ENCODE measurements at places on chromosomes 1 and 21.

DNA sequence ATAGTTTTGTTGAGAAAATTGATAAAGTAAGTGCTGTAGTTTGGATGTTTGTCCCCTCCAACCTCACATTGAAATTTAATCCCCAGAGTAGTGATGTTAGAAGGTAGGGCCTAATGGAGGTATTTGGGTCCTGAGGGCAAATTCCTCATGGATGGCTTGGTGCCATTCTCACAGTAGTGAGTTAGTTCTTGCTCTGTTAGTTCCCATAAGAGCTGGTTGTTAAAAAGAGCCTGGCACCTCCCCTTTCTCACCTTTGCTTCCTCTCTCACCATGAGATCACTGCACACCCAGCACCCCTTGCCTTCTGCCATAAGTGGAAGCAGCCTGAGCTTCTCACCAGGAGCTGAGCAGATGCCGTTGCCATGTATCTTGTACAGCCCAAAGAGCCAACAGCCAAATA lies 354.8 kb upstream of the NFIA start:
- peaks cover 11% of the 10 kb centered on the region for H3K27me3 ChIP-seq
- DNase-seq: no peak
- H3K4me1 ChIP-seq: peaks cover 5% of the 10 kb centered on the region
- H3K4me3 ChIP-seq: no peak overlapping the region
- H3K36me3 ChIP-seq: no peaks in the 10 kb centered on the region

GRCh38 chr1:86701731-86702130 lies 2.6 kb upstream of the SH3GLB1 start:
- H3K4me1 ChIP-seq: peaks cover 17% of the 10 kb centered on the region
- peaks cover 3% of the 10 kb centered on the region for H3K27me3 ChIP-seq
- no peak overlapping the region for H3K27ac ChIP-seq
- H3K4me3 ChIP-seq: no peak overlapping the region
- no peak for DNase-seq

DNA sequence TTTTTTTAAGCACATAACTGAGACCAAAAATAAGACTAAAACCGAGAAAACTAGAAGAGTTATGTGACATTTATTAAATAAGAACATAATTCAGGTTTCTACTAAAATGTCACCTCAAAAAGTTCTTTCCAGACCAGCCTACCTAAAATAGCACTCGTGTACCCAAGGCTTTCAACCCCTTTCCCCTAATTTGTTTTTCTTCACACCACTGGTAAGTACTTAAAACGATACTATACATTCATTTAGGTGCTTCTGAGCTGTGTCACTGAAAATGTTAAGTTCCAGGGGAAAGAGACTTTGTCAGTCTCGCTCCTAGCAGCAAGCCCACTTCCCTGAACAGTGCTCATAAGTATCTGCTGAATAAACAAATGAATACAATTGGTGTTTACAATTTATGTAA lies 6.8 kb downstream of the RRAGC start:
- H3K27me3 ChIP-seq: no peaks in the 10 kb centered on the region
- H3K27ac ChIP-seq: no peak overlapping the region
- H3K4me1 ChIP-seq: peaks cover 19% of the 10 kb centered on the region
- no peak overlapping the region for H3K4me3 ChIP-seq
- no peak for DNase-seq

DNA sequence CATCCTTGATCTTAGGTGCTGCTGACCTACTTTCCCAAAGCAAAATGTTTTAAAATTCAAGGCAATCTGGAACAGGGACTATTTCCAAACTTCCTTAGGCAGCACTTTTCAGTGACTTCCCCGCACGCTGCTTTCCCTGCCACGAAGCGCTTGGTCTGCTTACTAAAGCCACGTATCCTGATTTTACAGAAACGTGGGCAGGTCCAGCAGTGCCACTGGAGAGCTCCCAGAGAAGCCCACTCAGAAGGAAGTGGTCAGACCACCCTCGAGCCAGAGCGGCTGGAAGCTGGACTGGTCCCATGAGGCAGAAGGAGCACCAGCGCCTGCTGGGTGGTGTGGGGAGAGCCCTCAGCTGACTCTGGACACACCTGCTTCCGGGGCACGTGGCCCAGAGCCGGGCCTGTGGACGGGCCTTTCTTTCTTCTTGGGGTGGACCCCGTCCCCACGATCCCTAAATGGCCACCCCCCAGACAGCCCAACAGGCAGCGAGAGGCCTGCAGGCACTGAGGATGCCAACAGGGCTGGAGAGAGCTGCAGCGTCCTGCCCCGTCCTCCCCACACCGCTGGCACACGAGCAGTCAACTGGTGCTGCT lies 23.2 kb downstream of the PTTG1IP start:
- peaks cover 38% of the 10 kb centered on the region for H3K36me3 ChIP-seq
- H3K4me3 ChIP-seq: no peak overlapping the region
- peaks cover 15% of the 10 kb centered on the region for H3K4me1 ChIP-seq
- DNase-seq: no peak
- H3K27me3 ChIP-seq: no peaks in the 10 kb centered on the region

- DNase-seq: peak; percentile 79
- H3K27ac ChIP-seq: peak overlapping the region; percentile 58
- peaks cover 55% of the 10 kb centered on the region for H3K4me1 ChIP-seq
- H3K4me3 ChIP-seq: no peak overlapping the region
- H3K27me3 ChIP-seq: no peaks in the 10 kb centered on the region
Measured at GRCh38 chr1:12480748-12481362, 137.2 kb downstream of the DHRS3 start.

DNA sequence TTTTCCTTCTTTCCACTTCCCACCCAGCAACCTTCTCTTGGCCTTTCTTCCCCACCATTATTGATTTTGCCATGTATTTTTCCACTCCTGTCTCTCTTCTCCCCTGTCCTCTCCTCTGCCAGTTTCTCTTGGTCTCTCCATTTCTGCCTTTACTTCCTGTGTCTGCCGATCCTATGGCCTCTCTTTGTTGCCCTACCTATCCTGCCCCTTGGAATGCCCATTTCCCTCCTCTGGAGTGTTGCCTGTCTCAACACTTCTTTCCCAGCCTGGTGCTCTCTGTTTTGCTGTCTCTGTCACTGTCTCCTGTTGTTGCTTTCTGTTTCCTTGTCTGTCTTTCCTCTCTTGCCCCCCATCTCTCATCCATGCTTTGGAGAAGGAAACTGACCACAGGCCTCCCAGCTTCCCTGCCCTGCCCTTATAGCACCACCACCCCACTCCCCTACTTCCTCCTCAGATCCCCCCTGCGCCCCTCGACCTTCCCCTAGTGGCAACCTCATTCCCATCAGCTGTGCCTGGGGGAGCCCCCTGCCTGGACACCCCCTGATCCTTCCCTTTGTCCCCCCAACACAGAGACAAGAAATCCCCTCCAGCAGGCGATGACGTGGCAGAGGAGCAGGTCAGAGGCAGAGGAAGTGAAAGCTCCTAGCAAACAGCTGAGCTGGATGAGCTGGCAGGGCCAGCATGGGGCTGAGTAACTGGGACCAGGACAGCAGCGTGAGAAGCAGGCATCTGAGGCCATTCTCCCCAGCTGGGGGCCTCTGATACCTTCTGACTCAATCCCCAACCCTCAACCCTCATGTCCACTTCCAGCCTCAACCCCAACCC lies 6.6 kb upstream of the ETV3L start:
- peak overlapping the region; percentile 80 for H3K27ac ChIP-seq
- no peaks in the 10 kb centered on the region for H3K36me3 ChIP-seq
- no peak overlapping the region for H3K4me3 ChIP-seq
- H3K27me3 ChIP-seq: no peaks in the 10 kb centered on the region
- H3K4me1 ChIP-seq: peaks cover 13% of the 10 kb centered on the region
- DNase-seq: no peak

- H3K4me1 ChIP-seq: no peaks in the 10 kb centered on the region
- H3K27me3 ChIP-seq: no peaks in the 10 kb centered on the region
- no peak for DNase-seq
- no peak overlapping the region for H3K4me3 ChIP-seq
- no peak overlapping the region for H3K27ac ChIP-seq
- no peaks in the 10 kb centered on the region for H3K36me3 ChIP-seq
Measured at GRCh38 chr1:165218731-165219130, 137.8 kb downstream of the LMX1A start.

- no peak overlapping the region for H3K4me3 ChIP-seq
- H3K36me3 ChIP-seq: no peaks in the 10 kb centered on the region
- H3K27ac ChIP-seq: no peak overlapping the region
- no peaks in the 10 kb centered on the region for H3K27me3 ChIP-seq
- DNase-seq: peak; percentile 63
Measured at GRCh38 chr1:53629101-53629691, 109.8 kb downstream of the GLIS1 start.

DNA sequence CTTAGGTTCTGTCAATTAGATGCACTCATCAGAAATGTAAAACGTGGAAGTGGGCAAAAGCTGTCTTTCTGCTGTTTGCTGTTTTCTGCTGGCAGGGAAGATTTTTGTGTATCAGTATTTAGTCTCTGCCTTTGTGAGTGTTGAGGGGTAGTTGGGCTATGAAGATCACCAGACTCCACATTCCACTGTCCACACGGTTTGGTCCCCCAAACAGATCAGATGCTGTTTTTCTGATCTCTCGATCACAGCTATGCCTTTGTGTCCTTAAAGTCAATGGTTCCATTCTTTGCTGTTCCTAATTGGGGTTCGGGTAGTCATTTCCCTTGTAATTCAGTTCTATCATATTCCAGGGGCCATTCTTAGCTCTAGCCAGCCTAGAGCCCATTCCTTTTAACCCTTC lies 27.0 kb upstream of the NPL start:
- H3K27ac ChIP-seq: no peak overlapping the region
- H3K36me3 ChIP-seq: no peaks in the 10 kb centered on the region
- DNase-seq: no peak
- peaks cover 10% of the 10 kb centered on the region for H3K4me1 ChIP-seq

- peak overlapping the region; percentile 65 for H3K27ac ChIP-seq
- H3K4me1 ChIP-seq: peaks cover 35% of the 10 kb centered on the region
- no peaks in the 10 kb centered on the region for H3K36me3 ChIP-seq
Measured at GRCh38 chr1:30816211-30817076, 58.9 kb upstream of the LAPTM5 start.

GRCh38 chr1:174197088-174197487 lies 37.8 kb downstream of the RABGAP1L start:
- H3K27me3 ChIP-seq: no peaks in the 10 kb centered on the region
- peaks cover under 1% of the 10 kb centered on the region for H3K4me1 ChIP-seq
- no peak overlapping the region for H3K4me3 ChIP-seq
- DNase-seq: no peak
- H3K36me3 ChIP-seq: peaks cover 3% of the 10 kb centered on the region

DNA sequence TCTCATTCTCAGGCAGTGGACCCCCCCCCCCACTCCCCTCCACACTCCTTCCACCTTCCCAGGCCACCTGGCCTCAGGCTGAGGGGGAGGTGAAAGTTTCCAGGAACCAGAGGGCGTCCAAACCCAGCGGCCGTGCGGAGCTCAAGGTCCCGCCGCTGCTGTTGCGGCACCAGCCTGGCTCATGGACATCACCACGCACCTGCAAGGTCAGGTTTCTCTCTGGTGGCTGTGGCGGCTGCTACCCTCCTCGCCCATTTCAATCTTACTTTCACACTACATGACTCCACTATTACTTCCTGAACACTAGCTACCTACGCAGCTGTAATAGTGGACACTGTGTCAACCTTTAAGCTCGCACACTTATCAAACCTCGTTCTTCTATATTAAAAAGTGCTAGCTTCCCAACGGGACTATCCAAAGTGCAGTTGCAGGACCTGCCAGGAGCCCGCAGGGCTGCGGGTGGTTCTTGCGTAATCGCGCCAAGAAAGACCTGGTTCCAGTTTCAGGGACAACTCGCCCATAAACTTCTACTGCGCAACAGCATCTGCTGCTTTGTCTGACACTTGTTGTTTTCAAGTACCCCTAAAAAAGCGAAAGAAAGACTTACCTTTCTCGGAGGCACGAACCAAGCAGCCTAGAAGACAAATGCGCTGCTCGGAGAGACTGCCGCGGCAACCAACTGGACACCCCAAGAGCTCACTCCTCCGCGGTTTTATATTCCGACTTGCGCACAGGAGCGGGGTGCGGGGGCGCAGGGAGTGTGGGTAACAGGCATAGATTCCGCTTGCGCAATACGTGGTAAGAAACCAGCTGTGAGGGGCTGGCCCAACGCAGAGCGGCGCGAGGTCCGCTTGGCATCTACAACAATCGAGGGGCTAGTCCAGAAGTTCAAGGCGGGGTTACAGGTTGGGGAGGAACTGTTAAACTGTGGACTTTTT lies at the start of gene DIRAS3:
Gene DIRAS3, minus strand, starts transcription at position 687 of the 938 bp plus-strand sequence. CDS start 3,330 bp downstream, outside the sequence.
- peaks cover 8% of the 10 kb centered on the region for H3K36me3 ChIP-seq
- peaks cover 3% of the 10 kb centered on the region for H3K27me3 ChIP-seq
- H3K27ac ChIP-seq: no peak within 1 kb of the TSS
- peaks cover 2% of the 10 kb centered on the region for H3K4me1 ChIP-seq
- DNase-seq: no peak

DNA sequence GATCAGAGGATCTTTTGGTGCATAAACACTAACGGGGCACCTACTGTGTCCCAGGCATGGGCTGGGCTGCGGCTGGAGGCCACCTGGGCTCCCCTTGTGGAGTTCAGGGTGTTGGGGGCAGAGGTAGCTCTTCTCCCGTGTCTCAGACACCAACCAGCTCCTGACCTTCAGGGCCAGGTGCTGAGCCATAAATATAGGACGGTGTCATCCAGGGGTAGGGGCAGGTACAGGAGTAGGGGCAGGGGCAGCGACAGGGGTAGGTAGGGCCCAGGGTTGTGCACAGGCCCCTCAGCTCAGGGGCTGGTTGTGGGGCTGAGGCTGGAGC lies 18.0 kb upstream of the LRRC3 start:
- no peak overlapping the region for H3K4me3 ChIP-seq
- H3K36me3 ChIP-seq: no peaks in the 10 kb centered on the region
- no peak overlapping the region for H3K27ac ChIP-seq
- H3K4me1 ChIP-seq: no peaks in the 10 kb centered on the region

DNA sequence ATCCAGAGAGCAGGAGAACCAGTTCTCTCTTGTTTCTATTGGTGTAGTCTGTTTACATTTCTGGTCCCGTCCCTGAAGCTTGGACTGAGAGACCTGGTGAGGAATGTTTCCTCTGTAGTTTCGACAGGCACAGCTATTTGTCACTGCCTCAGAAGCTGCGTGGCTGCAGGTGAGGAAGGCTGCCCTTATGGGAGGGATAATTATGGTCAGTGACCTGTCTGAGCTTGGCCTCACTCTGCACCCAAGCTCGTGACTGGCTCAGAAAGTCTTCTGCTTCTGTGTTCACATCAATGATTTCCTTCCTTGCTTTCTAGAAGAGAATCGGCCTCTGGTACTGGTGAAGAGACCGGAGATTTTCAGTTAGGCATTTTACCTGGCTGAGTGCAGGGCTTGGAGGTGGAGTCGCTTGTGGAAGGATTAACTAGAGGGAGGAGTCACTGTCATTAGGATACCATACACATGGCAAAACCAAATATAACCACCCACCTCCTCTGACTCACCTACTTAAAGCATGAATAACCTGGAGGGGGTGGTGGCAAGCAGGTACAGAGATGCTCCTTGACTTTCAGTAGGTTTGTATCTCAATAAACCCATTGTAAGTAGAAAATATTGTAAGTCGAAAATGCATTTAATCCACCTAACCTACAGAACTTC lies 19.9 kb upstream of the WDR26 start:
- H3K27ac ChIP-seq: peak overlapping the region; percentile 23
- H3K4me3 ChIP-seq: no peak overlapping the region
- H3K27me3 ChIP-seq: no peaks in the 10 kb centered on the region
- no peak for DNase-seq
- H3K4me1 ChIP-seq: peaks cover 11% of the 10 kb centered on the region
- no peaks in the 10 kb centered on the region for H3K36me3 ChIP-seq

- H3K27ac ChIP-seq: peak overlapping the region; percentile 65
- H3K27me3 ChIP-seq: no peaks in the 10 kb centered on the region
- DNase-seq: no peak
- peaks cover 51% of the 10 kb centered on the region for H3K4me1 ChIP-seq
- H3K4me3 ChIP-seq: no peak overlapping the region
- H3K36me3 ChIP-seq: peaks cover 15% of the 10 kb centered on the region
Measured at GRCh38 chr1:179137617-179138255, 55.9 kb downstream of the TOR3A start.

All from osteocyte (in vitro differentiated cells).